RPMI7951 (cell line): ENCODE measurements at places on chromosomes 6 and 20. TPM values are rescaled to one million over a fixed set of nuclear protein-coding genes. Genes with fewer than 3 reads are reported as not detected.
A peak's percentile ranks its signal among the peaks of the same experiment; 100 is the strongest.

CASS4 gene
- total RNA-seq, result 2.2 and 2.5 TPM in 2 replicates

TRIM31 gene
- total RNA-seq, result not detected in 2 replicates

KLHDC3 gene
- 69.3 and 89.0 TPM in 2 replicates for total RNA-seq

DNA sequence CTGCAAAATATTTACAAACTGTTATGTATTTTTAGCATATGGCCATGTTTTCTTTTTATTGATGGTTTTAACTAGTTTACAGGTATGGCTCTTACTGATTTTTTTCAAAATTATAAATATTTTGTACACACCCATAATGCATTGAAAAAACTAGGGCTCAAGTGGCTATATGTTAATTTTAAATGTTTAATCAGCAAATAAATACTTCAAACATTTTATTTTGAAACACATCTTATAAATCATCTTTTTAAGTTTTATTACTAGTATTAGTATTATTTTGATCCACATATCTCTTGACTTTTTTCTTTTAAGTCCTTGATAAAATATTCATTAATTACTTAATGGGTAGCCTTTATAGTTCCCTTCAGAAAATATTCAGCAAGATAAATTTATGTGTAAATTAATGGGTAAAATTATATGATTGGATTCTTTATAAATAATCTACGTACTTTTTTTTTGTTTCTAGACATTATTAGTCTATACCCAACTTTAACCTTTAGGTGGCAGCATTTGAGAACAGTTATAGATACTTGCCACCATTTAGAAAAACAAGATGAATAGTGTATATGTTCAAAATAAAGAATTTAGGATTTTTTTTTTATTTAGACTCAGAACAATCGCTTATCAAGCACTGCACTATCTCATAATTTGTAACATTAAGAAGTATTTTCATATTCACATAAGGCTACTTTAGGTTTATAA lies 241.9 kb downstream of the ADGRB3 start:
- no peak for DNase-seq

DNA sequence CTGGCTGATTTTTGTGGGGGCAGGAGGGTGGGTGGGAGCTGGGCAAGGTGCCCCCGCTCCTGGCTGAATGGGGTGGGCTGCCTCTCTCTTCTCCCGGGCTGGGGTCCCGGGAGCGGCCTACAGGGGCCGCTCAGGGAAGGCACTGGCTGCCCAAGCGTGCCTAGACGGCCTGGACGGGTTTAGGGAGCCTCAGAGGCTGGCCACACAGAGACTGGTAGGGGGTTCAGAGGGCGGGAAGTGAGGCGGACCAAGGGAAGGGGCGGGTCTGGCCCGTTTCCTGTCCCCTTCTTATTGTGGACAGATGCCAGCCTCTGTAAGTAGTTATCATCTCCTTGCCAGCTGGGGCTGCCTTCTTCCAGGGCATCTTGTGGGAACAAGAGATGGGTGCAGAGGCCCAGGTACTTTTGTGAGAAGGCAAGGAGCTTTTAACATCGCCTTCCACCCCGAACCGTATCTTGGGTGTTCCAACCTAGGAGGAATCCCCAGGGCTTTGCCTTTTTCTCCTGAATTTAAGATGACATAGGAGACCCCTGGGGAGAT lies 437 bp downstream of the CD40 start:
- DNase-seq, result no peak

DNA sequence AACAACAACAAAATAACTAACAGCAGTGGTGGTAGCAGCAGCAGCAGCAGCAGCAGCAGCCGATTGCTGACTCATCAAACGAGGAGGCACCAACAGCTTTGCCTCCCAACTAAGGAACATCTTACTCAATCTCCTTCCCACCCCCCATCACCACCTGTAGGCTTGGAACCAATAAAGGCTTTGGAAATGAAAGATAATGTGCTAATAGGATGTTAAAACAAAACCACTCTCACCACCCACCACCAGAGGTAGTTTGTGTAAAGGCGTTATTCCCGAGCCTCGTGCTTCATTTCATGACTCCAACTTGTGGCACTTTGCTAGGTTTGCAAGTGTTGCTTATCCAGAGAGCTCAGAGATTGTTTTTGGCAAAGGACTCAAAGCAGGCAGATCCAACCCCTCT lies 346.5 kb downstream of the CD83 start:
- no peak for DNase-seq

- DNase-seq, result peak; percentile 76
Measured at GRCh38 chr6:99393698-99394531, at the start of gene COQ3. Gene COQ3 (minus strand): TSS chr6:99394195. CDS start chr6:99394179, 16 bp downstream.

GRCh38 chr6:137799950-137800568 lies 67.0 kb upstream of the TNFAIP3 start:
- DNase-seq, result peak; percentile 71

GRCh38 chr6:168197636-168198301 lies 118.8 kb upstream of the FRMD1 start:
- DNase-seq, result no peak
